ENCODE measurements at places on chromosomes 5 and 9. TPM values are rescaled to one million over a fixed set of nuclear protein-coding genes. Genes with fewer than 3 reads are reported as not detected.

DNA sequence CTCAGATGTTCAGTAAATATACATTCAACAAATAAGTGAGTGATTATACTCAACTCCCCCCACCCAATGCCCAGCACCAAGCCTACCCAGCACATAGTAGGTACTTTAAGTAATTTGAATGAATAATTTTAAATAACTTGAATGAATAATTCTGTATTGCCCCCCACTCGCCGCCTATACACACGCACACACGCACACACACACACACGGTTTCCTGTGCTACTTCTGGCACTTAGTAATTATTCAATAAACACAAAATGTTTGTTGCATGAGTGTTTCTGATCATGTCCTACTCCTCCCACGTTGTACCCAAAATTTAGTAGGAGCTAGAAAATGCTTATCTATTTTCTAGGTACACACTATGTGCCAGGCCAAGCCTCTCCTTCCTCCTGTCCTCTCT lies 16.2 kb downstream of the PCDH12 start:
- no peak for DNase-seq
- no peak overlapping the region for H3K4me3 ChIP-seq
- peaks cover 16% of the 10 kb centered on the region for H3K36me3 ChIP-seq

GRCh38 chr5:155504606-155505005 lies 491.1 kb downstream of the KIF4B start:
- no peaks in the 10 kb centered on the region for H3K36me3 ChIP-seq
- H3K4me3 ChIP-seq = no peak overlapping the region
- H3K27ac ChIP-seq = no peak overlapping the region
- H3K27me3 ChIP-seq = no peaks in the 10 kb centered on the region
- DNase-seq = no peak

GRCh38 chr9:5712651-5713390 lies 83.9 kb downstream of the RIC1 start:
- H3K27ac ChIP-seq = no peak overlapping the region
- H3K4me1 ChIP-seq = no peaks in the 10 kb centered on the region
- DNase-seq = peak; percentile 27

The NCBP1 gene
- 51.4 TPM for total RNA-seq

The CSF1R gene
- total RNA-seq = not detected

- no peak overlapping the region for H3K27ac ChIP-seq
- peaks cover 1% of the 10 kb centered on the region for H3K27me3 ChIP-seq
- DNase-seq = no peak
- no peak overlapping the region for H3K4me3 ChIP-seq
Observed at GRCh38 chr5:62084391-62084790, 221.6 kb upstream of the KIF2A start.

- DNase-seq = peak; percentile 51
- H3K27me3 ChIP-seq = peaks cover 2% of the 10 kb centered on the region
- H3K27ac ChIP-seq = no peak overlapping the region
- H3K4me1 ChIP-seq = no peaks in the 10 kb centered on the region
- no peaks in the 10 kb centered on the region for H3K36me3 ChIP-seq
Observed at GRCh38 chr5:61831736-61832135, 474.3 kb upstream of the KIF2A start.

DNA sequence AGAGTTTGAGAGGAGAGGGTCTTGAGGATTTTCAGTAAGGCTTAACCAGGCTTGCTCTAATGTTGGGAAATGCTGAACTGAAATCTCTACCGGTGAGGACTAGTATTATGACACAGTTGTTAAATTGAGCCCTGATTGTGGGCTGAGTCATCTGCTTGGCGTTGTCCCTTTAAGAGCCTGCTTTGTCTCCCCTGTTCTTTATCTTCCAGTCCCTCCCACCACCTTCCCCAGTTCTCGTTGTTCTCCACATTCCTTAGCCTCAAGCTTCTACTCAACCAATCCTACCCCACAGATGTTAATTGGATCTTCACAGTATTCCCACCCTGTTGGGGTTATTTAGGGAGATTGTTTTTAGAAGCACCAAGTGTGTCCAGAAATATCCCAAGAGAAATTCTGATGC lies 57.6 kb downstream of the ANKRD55 start:
- H3K4me3 ChIP-seq = no peak overlapping the region
- no peaks in the 10 kb centered on the region for H3K36me3 ChIP-seq
- H3K27me3 ChIP-seq = peaks cover 6% of the 10 kb centered on the region
- peaks cover 12% of the 10 kb centered on the region for H3K4me1 ChIP-seq

The PCDHB6 gene
- not detected for total RNA-seq

DNA sequence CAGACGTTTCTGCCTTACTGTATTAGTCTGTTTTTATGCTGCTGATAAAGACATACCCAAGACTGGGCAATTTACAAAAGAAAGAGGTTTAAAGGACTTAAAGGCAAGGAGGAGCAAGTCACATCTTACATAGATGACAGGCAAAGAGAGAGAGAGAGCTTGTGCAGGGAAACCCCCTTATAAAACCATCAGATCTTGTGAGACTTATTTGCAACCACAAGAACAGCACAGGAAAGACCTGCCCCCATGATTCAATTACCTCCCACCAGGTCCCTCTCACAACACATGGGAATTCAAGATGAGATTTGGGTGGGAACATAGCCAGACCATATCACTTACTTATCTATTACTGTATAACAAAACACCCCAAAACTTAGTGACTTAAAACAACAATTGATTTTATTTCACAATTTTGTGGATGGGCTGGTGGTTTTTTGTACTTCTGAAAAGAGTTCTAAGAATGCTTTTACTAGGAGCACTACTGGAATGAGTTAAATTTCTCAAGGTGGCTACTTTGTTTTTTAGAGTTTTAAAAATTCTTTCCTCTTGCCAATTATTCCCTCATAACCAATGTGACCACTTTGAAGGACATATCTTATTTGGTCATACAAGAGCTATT lies 10.3 kb downstream of the RUSC2 start:
- H3K36me3 ChIP-seq = peaks cover 1% of the 10 kb centered on the region
- no peak overlapping the region for H3K27ac ChIP-seq
- H3K4me1 ChIP-seq = peaks cover 14% of the 10 kb centered on the region
- H3K4me3 ChIP-seq = no peak overlapping the region
- no peaks in the 10 kb centered on the region for H3K27me3 ChIP-seq
- no peak for DNase-seq

- no peaks in the 10 kb centered on the region for H3K27me3 ChIP-seq
- H3K4me3 ChIP-seq = peak overlapping the region; percentile 3
- H3K36me3 ChIP-seq = peaks cover 39% of the 10 kb centered on the region
- H3K27ac ChIP-seq = no peak overlapping the region
Observed at GRCh38 chr5:16612007-16612406, 4.8 kb downstream of the RETREG1 start.

The MOB3B gene
- 0.82 TPM for total RNA-seq

DNA sequence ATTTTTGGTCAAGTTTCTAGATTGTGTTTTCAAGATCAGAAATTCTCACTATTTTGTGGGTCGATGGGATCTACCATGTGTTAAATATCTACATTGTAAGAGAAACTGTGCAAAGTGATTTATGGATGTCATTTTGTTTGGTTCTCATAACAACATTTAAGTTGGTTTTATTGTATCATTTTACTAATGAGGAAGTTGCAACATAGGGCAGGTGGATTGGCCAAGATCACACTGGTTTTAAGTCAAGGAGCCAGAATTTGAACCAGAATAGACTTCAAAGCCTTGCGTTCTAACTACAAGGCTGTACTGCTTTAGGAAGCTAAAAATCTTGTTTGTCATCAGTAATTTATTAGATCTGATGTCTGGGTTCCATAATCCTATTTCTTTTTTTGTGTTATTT lies 23.4 kb downstream of the SH3TC2 start:
- no peaks in the 10 kb centered on the region for H3K27me3 ChIP-seq
- no peak overlapping the region for H3K27ac ChIP-seq
- no peaks in the 10 kb centered on the region for H3K36me3 ChIP-seq
- peaks cover 26% of the 10 kb centered on the region for H3K4me1 ChIP-seq
- DNase-seq = no peak

DNA sequence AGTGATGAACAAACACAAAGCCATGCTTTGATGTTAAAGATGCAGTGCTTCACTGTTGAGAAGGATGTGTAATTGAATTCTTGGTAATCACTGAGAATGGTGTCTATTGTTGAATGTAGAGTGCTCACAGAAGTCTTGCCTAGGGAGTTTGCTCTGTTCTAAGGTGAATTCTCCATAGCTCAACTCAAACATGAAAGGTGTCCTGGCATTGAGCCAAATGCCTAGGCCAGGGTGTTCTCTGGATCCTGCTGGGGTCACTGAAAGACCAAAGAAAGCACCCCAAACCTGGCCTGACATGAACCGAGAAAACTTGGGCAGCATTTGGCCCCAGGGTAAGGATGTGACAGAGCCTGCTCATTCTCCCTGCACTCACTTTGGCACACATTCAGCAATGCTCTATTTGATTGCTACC lies 217.3 kb downstream of the ARL15 start:
- no peaks in the 10 kb centered on the region for H3K36me3 ChIP-seq
- H3K4me1 ChIP-seq = no peaks in the 10 kb centered on the region
- DNase-seq = no peak

GRCh38 chr5:171968531-171968930 lies 37.9 kb downstream of the FBXW11 start:
- H3K4me1 ChIP-seq = peaks cover 29% of the 10 kb centered on the region
- peak overlapping the region; percentile 30 for H3K27ac ChIP-seq
- H3K27me3 ChIP-seq = no peaks in the 10 kb centered on the region
- no peak for DNase-seq

All from activated CD4-positive, alpha-beta T cell treated with anti-CD3 and anti-CD28 coated beads, Interleukin-2, amount 10 ng/mL, durations not matched to agents 24 days and 14 days (primary cell).